ENCODE measurements at places on chromosomes 4 and X. TPM values are rescaled to one million over a fixed set of nuclear protein-coding genes. Genes with fewer than 3 reads are reported as not detected.

Gene CWH43
- 34.5 TPM for total RNA-seq

Gene FTSJ1
- 33.8 TPM for total RNA-seq

Gene CFAP99
- 0.28 TPM for total RNA-seq

GRCh38 chr4:173252024-173252935 is 81.9 kb downstream of the HMGB2 start:
- ATAC-seq = peak; percentile 99

Gene RBM47
- total RNA-seq = 70.6 TPM

Gene CCKAR
- total RNA-seq = not detected

DNA sequence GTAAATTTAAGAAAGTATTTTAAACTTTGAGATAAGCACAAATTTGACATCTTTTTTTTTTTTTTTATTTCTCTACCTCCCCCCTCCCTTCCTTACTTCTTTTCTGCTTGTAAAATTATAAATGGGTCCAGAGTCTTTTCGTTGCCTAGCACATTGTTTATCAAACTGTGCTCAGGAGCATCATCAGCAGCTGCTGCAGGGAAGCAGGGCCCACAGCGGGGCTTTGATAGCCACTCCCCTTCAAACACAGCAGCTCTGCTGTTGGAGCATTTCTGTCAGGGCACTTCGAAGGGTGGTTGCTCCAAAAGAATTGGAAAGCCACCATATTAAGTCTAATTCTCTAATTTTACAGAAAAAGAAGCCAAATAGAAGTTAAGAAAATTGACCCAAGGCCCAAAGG is 588.3 kb downstream of the SPRY1 start:
- ATAC-seq = no peak

DNA sequence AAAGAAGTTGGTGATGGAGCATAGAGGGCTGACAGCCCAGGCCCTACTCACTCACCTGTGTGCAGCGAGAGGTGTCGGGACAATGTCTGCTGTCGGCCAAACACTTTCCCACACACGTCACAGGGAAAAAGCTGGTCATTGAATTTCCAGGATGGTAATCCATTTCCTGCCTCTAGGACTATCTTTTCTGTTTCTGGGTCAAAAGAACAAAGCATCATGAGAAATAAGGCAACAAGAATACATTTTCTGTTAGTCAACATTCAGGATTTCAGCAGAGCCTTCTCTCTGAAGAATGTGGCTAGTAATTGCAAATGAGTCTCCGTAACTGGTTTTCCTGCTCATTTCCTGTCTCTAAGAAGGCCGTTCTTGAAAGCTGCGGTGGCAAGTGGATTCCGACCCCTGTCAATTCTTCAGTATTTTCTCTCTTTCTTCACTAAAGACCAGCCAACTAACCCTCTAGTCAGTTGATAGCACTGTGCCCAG is 99.4 kb downstream of the C4orf51 start:
- no peak for ATAC-seq

DNA sequence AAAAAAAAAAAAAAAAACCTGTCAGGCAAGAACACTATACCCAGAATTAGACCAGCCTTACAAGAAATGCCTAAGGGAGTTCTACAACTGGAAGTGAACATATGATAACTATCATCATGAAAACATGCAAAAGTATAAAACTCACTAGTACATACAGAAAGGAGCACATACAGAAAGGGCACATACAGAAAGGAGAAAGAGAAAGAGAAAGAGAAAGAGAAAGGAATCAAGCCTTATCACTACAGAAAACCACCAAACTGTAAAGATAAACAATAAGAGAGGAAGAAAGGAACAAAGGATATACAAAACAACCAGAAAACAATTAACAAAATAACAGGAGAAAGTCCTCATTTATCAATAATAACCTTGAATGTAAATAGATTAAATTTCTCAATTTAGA is 50.4 kb downstream of the PHKA1 start:
- ATAC-seq = no peak

DNA sequence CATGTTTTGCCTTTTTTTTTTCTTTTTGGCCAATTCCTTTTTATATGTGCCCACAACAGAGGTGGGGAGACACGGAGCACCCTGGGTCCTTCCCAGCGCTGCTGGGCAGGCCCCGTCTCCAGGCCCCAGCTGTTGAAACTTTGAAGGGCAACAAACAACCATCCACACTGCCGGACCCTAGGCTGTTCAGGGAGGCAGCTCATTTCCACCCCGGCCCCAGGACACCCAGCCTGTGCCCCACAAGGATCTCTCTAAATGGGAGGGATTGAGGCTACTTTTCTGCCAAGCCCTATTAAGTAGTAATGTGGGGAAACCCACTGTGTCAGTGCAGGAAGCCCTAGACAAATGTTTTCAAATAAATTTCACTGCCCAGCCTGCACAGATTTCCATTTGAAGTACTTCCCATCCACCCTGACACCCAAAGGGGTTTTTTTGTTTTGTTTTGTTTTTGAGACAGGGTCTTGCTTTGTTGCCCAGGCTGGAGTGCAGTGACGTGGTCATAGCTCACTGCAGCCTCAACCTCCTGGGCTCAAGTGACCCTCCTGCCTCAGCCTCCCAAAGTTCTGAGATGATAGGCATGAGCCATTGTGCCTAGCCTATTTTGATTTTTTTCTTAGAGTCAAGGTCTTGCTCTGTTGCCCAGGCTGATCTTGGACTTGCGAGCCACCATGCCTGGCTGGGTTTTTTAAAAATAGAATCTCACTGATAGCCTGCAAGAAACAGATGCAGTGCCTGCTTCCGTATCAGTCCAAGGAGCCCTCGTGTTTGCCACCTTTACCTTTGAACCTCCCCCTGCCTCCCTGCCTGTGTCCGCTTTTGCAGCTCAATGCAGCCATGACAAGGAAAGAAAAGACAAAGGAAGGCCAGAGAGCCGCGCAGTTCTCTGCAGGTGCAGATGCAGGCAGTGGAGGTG is 13.4 kb upstream of the CLCN4 start:
- ATAC-seq = no peak

DNA sequence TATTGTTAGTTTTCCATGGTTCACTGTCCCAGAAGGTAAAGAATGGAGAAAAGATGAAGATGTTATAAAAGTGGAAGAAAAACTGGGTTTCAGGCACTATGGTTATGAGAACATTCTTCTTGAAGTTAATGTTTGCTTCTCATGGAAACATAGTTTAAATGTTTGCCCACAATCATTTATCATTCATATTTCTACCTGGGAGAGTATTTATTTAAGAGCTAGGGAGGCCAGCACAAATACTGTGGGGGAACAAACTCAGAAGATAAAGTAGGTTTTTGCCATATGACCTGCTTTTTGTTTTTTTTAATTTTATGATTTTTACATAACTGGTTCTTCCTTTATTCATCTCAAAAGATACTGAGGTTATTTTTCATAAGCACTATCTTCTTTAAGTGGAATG is 96.8 kb downstream of the GC start:
- ATAC-seq = no peak

Gene DCAF12L2
- not detected for total RNA-seq

GRCh38 chrX:8639949-8640475 is 91.9 kb downstream of the ANOS1 start:
- no peak for ATAC-seq

Gene SSX3
- not detected for total RNA-seq

GRCh38 chrX:145813081-145813480 is 4.5 kb upstream of the SLITRK2 start:
- no peak for ATAC-seq

GRCh38 chr4:142567620-142568451 is 278.3 kb downstream of the INPP4B start:
- ATAC-seq = no peak

DNA sequence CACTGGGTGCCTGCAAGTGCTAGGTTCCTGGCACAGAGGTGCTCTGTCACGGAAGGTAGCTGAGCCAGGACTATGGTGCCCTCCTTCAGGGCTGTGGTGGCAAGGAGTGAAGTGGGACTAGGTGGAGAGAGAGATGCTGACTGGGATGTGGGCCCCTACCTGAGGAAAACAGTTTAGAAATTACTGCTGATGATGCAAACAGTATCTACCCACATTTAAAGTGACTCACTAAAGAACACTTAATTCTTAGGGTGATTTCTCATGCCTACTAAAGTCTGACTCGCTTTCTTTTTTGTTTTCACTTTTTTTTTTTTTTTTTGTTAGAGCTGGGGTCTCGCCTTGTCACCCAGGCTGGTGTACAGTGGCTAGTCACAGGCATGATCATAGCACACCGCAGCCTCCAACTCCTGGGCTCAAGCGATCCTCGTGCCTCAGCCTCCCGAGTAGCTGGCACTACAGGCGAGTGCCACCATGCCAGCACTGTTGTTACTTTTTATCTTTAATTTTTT is 3.1 kb downstream of the ZNF185 start:
- no peak for ATAC-seq

DNA sequence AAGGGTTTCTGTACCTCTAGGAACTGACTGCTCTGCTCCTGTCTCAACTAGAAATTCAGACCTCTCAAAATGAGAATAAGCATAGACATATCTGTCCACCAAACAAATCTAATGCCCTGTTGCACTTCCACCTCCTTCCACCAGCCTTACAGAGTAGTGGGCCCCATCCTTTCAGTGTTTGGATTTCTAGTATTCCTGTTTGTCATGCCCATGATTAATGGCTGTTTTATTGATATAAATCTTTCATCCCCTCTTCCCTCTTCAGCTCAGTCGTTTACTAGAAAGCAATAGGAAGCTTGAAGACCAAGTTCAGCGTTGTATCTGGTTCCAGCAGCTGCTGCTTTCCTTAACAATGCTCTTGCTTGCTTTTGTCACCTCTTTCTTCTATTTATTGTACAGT is 46.2 kb downstream of the MOSPD2 start:
- no peak for ATAC-seq

Gene POF1B
- total RNA-seq = 30.9 TPM

Gene COMMD8
- total RNA-seq = 21.6 TPM

- peak; percentile 50 for ATAC-seq
Measured at GRCh38 chrX:103376118-103376978, at the start of gene BEX3. BEX3 (plus strand) TSS chrX:103376538; CDS start chrX:103377522, 984 bp downstream.

DNA sequence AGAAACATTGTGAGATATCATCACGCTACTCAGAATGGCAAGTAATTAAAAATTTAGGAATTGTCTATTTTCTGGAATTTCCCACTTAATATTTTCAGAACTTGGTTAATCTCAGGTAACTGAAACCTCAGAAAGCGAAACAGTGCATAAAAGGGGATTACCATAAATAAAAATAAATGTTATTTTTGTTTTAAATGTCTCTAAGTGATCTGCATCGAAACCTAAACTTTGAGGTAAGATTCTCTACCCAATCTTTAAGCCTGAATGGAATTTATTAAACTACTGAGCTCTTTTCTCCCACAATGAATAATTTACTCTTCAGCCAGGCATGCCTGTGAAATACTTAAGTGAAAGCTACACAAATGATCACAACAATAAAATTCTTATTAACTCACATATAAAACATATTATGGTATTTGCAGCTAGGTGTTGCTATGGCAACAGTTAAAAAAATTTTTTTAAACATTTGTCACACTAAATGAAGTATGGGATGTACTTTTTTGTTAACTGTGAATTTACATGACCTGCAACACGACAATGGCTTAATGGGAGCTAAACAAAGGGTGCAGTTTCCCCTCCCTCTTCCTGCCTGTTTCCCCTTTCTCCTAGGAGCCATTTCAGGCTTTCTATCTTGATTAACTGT is 220.2 kb upstream of the PRPS2 start:
- ATAC-seq = no peak

- no peak for ATAC-seq
Measured at GRCh38 chrX:112734290-112734689, 54.6 kb upstream of the LHFPL1 start.

Gene TCEAL2
- not detected for total RNA-seq

DNA sequence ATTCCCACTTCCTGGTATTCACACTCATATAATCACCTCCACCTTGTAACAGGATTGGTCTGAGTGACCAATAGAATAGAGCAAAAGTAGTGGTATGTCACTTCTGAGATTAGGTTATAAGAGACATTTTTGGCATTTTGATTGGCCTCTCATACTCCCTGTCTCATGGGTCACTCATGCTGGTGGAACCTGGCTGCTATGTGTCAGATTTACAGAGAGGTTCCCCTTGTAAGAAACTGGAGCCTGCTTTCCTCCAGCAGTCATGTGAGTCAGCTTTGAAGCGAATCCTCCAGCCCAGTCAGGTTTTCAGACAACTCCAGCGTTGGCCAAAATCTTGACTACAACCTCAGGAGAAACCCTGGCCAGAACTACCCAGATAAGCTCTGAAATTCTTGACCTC is 2.6 kb upstream of the OTUD4 start:
- ATAC-seq = no peak

DNA sequence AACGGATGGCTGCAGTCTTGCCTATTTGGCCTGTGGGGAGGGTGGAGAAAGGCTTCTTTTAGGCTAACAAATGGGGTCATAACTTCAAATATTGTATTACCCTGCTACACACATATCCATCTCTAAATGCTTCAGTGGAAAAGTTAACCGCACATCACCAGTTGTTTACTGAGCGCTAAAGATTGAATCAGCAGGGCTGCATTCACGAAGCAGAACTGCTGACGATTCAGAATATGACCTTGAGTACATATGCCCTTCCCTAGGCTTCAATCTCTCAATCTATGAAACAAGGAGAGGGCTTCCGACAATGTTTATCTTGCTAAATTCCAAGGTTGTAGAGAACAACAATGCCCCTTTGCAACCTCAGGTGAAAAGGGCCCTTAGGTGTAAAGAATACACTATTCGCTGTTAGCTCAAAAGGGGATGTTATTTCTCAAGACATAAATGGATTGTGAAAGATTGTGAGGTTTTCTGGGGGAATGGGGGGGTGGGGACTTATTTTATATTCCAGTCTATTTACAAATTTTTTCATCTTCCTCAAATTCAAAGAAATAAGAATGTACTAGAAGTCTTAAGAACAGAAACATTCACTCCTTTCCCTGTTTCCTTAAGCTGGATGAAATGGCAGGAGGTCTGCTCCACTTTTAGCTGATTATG is 2.6 kb upstream of the ATP6AP2 start:
- no peak for ATAC-seq

All from esophagus mucosa (tissue), 1 donor.